AG04449 (cell line): ENCODE measurements at places on chromosomes 2 and 18.

GRCh38 chr2:174692256-174692919 is 71.9 kb downstream of the CHRNA1 start:
- no peak for DNase-seq

DNA sequence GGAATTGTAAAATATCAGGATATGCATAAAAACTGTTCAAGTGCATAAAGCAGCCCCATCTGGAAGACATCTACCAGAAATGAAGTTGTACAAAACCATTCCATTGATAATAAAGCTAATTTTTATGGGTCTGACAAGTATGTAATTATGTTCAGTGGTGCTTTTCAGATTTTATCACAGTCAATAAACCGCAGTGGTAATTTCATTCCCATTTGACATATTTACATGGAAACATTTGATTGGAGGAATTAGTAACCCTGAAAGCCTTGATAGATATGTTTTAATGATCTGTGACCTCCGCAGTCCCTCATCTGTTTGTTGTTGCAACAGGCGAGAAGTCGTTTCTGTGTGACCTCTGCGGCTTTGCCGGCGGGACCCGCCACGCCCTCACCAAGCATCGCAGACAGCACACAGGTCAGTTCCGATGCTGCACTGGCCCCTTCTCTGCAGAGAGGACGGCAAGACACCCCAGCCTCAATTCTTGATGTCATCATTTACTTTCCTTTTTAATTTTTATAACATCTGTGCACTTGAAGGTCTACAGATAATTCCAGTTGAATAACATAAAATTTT is 283.1 kb downstream of the ZNF407 start:
- DNase-seq, result no peak

GRCh38 chr2:179856205-179856604 is 5.2 kb downstream of the ZNF385B start:
- DNase-seq, result no peak

GRCh38 chr2:135494917-135495316 is 36.1 kb downstream of the ZRANB3 start:
- DNase-seq, result no peak

- no peak for DNase-seq
Observed at GRCh38 chr18:67954594-67954993, 438.1 kb upstream of the DSEL start.
